ENCODE measurements at places on chromosomes 7 and 10.

DNA sequence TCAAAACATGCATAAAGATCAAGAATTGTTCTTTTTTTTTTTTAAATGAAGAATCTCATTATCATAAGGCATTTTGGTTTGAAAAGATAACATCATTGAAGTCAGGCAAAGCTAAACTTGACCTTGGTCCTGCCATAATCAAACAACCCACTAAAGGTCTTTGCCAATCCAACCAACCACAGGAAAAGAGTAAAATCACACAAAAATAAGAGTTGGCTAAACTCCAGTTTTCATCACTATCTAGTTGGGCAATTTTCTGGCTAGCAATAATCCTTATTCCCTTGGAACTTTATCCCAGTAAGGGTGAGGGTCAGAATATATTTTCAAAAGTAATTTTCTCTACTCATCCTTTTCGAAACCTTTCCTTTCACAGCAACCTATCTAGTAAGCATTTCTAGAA, 62.4 kb downstream of the HIBADH start:
- no peak for DNase-seq

- DNase-seq: no peak
These were observed 209.6 kb upstream of the SH2B2 start for GRCh38 chr7:102077081-102077480.

GRCh38 chr10:87511526-87511925, 6.8 kb downstream of the MINPP1 start:
- no peak for DNase-seq

GRCh38 chr7:107891636-107892366, 818 bp downstream of the DLD start:
- DNase-seq: no peak

- DNase-seq: no peak
These were observed 19.4 kb downstream of the SHTN1 start for GRCh38 chr10:116985611-116986010.

GRCh38 chr7:192701-193480, 520 bp downstream of the FAM20C start:
- DNase-seq: no peak

DNA sequence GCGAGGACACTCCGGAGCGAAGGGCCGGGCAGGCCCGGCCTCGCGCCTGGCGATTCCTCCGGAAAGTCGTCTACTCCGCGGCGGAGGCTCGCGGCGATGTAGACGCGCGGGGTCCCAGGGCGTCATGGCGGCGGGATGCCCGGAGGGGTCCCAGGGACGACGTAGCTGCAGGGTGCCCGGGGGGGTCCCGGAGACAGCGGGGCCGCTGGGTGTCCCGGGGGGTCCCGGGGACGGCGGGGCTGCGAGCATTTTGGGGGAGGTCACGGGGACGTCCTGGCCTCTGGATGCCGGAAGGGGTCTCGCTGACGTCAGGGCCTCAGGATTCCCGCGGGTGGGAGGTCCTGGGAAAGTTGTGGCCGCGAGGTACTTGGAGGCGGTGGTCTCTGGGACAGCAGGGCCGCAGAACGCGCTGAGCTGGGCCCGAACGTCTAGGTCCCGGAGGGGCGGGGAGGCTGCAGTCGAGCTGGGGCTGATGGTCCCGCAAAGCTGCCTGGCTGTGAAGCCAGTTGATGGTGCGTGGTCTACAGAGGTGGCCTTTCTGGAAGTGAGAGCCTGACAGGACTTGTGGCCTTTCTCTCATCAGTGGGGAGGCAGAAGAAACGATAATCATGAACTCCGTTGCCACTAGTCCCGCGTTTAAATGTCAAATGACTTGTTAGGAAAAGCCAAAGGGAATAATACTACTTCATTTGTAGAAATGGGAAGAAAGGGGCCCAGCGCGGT, 637 bp downstream of the HSPA14 start:
- DNase-seq: peak; percentile 85

- no peak for DNase-seq
These were observed 123.0 kb upstream of the SGCE start for GRCh38 chr7:94778711-94779459.
